ENCODE measurements at places on chromosomes 6 and 20.

- DNase-seq: no peak
Observed at GRCh38 chr20:64003960-64004725, 23.2 kb downstream of the PRPF6 start.

DNA sequence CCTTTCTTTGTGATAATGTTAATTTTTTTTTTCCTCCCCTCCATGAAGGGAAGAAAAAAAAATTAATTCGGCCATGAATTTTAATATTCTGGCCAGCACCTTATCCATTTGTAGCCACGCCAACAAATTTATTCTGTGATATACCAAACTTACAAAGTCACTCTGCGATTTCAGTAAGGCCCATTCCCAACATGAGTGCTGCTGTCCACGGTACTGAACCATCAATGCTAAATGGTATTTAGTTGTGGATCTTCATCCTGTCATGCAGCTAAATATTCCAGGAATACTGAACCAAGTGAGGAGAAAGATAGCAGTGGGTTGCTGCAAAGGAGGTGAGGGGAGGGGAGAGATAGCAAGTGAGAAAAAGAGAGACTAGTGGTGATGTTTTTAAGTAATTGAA lies 19.5 kb upstream of the RSPH4A start:
- no peak for DNase-seq

DNA sequence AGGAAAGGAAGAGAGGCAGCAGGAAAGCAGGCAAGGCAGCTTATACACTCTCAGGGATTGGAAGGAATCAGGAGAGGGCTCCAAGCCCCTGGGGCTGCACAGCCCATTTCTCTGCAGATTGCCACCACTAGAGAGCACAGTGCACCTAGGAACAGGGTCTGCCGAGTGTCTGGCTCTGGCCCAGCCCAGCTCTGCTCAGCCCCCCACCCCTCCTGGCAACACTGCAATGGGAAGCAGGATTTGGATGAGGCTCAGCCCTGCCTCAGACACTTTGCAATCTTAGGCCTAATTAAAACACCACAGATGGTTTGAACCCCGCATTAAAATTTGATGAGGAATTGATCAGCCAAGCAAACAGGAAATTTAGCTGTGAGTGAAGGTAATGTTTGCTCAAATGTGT lies 252.7 kb downstream of the DHX35 start:
- no peak for DNase-seq

DNA sequence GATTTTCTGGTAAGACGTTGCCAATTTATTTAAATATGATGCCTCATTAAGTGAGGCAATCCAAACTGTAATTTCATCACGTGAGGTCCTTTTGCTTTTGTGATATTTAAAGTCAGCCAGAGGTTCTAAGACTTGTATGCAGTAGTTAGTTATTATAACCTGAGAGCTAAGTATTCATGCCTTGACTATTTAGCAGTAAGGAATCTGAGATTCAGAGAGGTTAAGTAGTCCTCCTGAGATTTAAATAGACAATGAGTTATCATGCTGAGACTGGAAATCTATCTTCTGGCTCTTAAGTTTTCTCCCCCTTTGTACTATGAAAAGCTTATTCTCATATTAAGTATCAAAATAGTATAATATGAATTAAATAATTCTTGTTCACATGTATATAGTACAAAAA lies 158.0 kb downstream of the UTRN start:
- no peak for DNase-seq

- DNase-seq: no peak
Observed at GRCh38 chr20:35669681-35670080, 5.0 kb upstream of the CPNE1 start.

GRCh38 chr20:21615617-21616080 lies 89.8 kb upstream of the PAX1 start:
- no peak for DNase-seq

DNA sequence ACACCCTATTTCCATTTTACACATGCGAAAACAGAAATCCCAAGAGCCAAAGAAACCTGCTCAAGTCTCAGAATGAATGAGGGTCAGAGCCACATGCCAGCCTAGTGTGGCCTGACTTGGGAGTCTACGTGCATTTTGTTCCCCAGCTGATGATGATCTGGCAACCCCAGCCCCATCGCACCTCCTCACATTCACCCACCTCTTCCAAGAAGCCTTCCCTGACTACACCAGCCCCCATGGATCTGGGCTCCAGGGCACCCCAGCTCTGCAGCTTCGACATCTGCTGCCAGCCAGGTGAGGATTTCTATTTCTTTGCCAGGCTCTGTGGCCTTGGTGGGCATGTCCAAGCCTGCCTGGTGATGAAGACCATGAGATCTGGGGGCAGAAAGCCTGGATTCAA lies 41.0 kb downstream of the ANGPT4 start:
- no peak for DNase-seq

- DNase-seq: no peak
Observed at GRCh38 chr6:144659202-144660182, 374.4 kb downstream of the UTRN start.

GRCh38 chr6:39773782-39774181 lies 18.4 kb upstream of the DAAM2 start:
- no peak for DNase-seq

DNA sequence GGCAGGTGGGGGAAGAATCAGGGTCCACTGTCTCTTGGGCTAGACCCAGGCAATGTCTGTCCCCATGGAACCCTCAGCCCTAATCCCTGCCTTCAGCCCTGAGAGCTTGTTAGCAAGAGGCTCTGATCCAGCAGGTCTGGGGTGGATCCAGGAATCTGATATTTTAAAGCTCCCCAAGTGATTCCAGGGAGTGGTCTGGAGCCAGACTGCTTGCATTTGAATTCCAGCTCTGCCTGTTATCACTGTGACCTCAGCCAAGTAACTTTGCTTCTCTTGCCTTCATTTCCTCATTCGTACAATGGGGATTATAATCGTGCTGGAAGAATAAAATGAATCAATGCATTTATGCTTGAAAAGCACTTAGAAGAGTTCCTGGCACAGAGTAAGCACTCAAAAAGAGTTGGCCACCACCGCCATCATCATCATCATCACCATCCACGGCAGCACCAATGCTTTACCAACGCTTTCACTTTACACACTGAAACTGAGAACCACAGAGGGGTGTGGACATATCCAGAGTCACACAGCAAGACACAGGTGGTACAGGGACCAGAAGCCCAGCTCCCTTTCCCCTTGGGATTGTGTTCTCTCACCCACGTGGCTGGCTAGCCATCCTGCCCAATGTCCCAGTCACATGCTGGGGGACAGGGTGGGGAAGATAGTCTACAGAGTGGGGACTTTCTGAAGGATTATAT lies 75.7 kb upstream of the RALY start:
- DNase-seq: no peak

DNA sequence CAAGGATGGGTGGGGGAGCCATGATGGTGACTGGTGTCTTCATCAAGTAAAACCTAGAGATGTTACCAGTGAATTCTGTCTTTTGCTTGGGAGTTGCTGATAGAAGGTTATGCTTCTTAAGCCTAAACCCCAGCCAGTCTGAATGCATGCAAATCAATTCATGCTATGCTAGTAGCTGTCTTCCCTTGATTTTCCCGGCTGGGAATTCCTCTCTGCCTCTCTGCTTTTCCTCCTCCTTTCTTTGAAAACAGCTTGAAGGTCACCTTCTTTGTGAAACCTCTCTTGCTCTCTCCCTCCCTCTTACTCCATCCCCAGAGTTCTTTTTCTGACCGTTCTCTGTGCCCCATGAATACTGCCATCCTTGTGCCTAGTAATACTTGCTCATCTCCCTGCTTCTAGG lies 58.9 kb downstream of the TMEM200A start:
- no peak for DNase-seq

GRCh38 chr6:156960525-156960924 lies 183.3 kb downstream of the ARID1B start:
- no peak for DNase-seq

GRCh38 chr6:109393886-109394281 lies 11.6 kb upstream of the CD164 start:
- no peak for DNase-seq

- DNase-seq: no peak
Observed at GRCh38 chr20:38429301-38429700, 5.8 kb downstream of the SNHG17 start.

DNA sequence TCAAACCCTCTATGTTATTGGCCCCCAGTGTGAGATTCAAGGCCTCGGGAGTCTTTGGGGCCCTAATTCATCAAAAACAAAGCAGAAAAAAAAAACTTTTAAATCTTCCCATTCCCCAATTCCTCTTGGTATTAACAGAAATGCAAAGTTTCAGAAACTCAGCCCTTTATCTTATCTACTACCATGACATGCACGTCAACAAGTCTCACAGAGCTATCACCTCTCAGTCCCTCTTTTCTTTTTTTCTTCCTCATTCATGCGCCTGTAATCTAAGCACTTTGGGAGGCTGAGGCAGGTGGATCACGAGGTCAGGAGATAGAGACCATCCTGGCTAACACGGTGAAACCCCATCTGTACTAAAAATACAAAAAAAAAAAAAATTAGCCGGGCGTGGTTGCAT lies 22.7 kb downstream of the SAMD3 start:
- no peak for DNase-seq

GRCh38 chr6:35089935-35090505 lies 51.1 kb downstream of the TCP11 start:
- DNase-seq: no peak

GRCh38 chr6:14450133-14450504 lies 332.5 kb downstream of the CD83 start:
- DNase-seq: no peak

DNA sequence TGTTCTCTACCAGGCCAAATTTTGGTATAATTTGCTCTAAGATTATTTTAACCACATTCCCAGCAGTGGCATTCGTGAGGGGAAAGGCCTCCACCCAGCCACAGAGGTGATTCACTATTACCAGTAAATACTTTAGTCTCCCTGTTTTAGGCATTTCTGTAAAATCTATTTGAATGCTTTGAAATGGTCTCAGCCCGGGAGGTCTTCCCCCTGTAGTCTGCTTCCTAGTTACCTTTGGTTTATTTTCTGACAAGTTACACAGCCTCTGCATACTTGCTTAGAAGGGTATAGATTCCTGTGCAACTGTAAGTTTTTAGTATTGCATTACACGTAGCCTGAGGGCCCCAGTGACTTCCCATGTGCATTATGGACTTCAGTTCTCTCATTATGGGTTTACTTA lies 248.7 kb downstream of the C6orf118 start:
- no peak for DNase-seq

GRCh38 chr6:146949425-146949824 lies 254.8 kb upstream of the STXBP5 start:
- no peak for DNase-seq

- DNase-seq: no peak
Observed at GRCh38 chr6:94446120-94446519, 1026.8 kb upstream of the EPHA7 start.
